ENCODE measurements at places on chromosomes 5 and 9.

DNA sequence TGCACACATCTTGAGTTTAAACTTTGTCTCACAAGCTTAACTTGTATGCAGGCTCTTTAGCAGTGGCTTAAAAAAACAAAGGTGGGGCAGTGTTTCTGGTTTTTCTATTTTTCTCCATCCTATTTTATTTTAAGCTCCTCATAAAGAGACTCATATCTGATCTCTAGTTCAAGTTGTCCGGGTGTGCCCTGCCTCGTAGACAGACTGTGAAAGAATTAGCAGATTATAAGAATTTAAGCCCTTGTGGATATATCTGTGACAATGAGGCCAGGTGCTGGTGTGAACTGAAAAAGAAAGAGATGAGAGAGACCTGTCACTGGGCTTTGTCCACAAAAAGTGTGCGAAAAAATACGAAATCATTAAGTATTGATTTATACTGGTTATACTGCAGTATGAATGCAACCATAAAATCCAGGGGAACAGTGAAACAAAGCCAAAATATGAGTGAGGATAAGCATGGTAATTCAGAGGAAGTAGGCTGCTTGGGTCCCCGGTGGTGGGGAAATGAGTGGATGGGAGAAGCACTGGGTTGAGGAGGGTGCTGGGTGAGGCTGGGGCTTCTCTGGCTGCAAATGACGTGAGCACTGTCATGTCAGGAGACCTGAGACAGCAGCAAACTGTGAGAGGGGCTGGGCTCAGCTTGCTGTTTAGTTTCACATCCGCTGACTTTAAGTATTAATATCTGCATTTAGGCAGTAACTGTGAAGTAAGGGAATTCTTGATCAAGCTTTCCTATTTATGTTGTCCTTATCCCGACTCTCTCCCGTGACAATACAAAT lies 179.7 kb upstream of the ANKRD55 start:
- DNase-seq: no peak

DNA sequence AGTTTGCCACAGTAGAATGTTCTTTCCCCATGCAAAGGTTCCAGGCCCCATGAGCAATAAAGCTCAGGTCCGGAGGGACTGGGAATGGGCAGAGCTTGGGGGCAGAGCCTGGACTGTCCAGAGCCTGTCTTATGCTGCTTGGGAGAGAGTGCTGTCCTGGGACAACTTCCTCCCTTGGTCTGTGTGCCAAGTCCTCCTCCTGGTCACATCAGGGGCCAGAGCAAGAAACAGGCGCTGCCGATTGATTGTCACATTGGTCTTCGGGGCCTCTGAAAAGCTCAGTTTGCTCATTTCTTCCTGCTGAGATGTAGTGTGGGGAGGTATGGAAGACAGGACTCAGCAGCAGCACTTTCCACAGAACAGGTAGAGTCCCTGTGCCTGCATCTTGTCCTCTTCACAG lies 54.0 kb upstream of the FCN1 start:
- no peak for DNase-seq

GRCh38 chr5:167305591-167306213 lies 985.7 kb upstream of the WWC1 start:
- DNase-seq: no peak

DNA sequence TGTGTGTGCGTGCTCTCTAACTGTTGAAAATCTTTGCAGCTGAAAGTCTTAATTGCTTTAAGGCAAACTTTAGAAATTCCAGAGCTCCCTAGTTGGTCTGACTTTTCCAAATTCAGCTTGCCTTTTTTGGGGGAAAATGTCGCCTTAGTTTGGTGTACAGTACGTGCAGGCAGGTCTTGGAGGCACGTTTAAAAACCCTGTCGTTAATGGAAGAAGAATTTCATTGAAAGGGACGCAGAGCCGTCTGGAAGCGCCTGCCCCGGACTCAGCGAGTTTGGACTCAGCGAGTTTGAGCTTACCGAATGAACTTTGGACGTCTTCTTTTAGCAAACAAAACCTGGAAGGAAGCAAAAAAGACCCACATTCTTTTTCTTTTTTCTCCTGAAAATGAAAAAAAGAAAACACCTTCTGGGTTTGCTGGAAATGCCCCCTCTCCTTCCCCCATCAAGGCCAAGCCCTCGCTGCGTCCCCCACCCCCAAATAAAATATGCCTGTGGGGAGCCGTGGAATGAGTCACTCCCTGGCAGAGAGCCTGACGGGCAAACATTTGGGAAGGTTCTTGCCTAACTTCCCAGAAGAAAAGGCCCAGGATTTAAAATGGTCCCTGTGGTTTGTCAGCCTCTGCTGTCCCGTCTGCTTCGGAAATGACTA lies 1.5 kb downstream of the NEK6 start:
- DNase-seq: no peak

- no peak for DNase-seq
Measured at GRCh38 chr5:32378966-32379365, 65.6 kb downstream of the ZFR start.

- no peak for DNase-seq
Measured at GRCh38 chr5:90518661-90519060, 10.7 kb downstream of the LYSMD3 start.

DNA sequence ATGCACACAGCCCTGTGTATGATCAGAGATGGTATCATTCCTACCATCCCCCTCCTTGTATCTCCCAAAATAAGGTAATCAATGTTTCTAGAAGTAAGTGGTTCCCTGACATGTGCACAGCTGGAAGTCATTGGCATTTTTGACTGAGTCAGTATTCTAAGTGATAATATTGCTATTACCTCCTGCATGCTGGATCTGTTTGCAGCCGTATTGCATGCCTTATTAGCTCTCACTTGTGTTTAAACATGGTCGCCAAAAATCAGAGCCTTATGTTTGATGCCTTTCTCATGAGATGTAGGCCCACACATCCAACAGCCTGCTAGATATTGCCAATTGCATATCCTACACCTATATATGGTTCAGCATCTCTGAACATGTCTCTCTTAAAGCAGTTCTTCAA lies 254.3 kb downstream of the CDH12 start:
- DNase-seq: no peak

DNA sequence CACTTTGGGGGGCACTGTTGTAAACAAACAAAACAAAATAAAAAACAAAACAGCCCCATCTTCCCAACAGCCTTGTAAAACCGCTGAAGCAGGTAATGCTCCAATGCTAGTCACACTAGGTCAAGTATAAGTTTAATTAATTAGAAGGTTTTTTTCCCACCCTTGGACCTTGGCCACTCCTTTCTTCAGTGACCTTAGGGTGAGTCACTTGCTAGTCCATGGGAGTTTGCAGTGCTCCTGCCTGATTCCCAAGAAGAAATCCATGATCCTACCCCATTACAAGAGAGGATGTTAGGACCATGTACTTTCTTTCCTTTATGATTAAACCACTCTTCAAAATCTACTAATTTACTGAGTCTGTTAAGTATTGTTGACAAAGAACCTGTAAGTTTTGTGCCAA lies 192.2 kb upstream of the CDKN2B start:
- DNase-seq: no peak

DNA sequence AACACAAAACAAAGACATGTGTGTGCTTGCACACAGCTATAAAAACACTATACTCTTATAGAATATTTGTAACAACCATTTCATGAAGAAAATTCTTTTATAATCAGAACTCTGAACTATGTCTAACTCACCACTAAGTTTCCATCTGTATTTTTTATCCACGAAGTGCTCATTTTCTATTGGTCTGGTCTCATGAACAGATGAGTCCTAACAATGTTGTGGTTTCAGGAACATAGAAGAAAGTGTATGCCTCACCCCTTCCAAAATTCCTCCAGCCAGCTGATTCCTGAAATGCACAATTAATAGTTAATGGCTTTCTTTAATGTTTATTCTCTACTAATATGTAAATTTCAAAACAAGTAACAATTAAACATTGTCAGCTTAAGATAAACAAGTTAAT lies 325.3 kb upstream of the GRAMD2B start:
- no peak for DNase-seq

- DNase-seq: no peak
Measured at GRCh38 chr9:105072476-105072875, 144.5 kb upstream of the ABCA1 start.

DNA sequence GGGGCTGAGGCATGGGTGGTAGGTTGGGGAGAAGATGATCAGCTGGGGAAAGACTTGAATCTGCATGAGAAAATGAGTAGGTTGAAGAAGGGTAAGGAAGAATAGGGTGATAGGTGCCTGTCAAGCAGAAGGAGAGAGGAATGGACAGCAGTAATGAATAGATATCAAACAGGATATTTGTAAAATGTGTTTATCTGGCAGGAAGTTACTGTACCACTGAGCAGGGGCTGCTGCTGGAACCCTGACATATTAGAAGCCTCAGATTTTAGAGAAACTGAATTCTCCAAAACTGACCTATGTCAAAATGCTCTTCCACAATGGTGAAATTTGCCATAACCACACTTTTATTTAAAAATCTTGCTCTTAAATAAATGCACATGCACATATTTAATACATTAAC lies 41.0 kb downstream of the CCDC192 start:
- no peak for DNase-seq

- DNase-seq: no peak
Measured at GRCh38 chr9:134625361-134626068, 16.1 kb upstream of the COL5A1 start.

GRCh38 chr5:41921874-41922273 lies 3.2 kb upstream of the FBXO4 start:
- no peak for DNase-seq

GRCh38 chr5:9502050-9502834 lies 43.6 kb downstream of the SEMA5A start:
- no peak for DNase-seq

- no peak for DNase-seq
Measured at GRCh38 chr5:143494162-143494561, 90.7 kb upstream of the NR3C1 start.

GRCh38 chr5:96159043-96159442 lies 197.4 kb upstream of the ELL2 start:
- no peak for DNase-seq

DNA sequence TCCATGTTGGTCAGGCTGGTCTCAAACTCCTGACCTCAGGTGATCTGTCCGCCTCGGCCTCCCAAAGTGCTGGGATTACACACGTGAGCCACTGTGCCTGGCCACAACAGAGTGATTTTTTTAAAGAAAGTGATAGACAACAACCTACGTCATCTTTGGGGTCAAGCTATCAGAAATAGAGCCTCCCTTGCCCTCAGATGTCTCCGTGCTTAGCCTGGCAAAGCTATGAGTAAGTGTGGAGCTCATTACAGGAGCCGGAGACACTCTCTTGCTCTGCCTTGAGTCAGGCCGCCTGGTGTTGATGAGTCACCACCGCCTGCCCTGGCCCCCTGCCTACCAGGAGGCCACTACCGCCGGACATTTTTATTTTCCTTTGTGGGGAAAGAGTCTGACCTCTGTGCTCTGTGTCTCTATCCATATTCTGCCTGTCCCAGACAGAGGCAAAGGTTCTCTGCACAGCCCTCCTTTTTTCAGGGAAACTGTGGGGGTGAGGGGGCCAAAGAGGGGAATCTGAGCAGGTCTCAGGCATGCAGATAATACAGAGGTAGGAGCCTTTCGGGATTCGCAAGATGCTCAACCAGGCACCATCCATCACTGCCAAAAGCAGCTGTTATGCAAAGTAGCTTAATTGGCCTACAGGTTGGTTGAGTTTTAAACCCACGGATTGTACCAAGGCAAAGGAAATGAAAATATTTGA lies 123.7 kb upstream of the CPEB4 start:
- no peak for DNase-seq

GRCh38 chr5:116358911-116359418 lies 215.7 kb downstream of the SEMA6A start:
- no peak for DNase-seq

- no peak for DNase-seq
Measured at GRCh38 chr9:133374612-133375115, 1.2 kb downstream of the SURF4 start.

- DNase-seq: no peak
Measured at GRCh38 chr9:71975833-71976232, 64.4 kb downstream of the C9orf85 start.

GRCh38 chr5:151483176-151483575 lies 35.8 kb downstream of the SLC36A1 start:
- no peak for DNase-seq

GRCh38 chr5:11946317-11946716 lies 42.1 kb upstream of the CTNND2 start:
- no peak for DNase-seq

GRCh38 chr5:128498844-128499455 lies 39.1 kb downstream of the FBN2 start:
- no peak for DNase-seq

DNA sequence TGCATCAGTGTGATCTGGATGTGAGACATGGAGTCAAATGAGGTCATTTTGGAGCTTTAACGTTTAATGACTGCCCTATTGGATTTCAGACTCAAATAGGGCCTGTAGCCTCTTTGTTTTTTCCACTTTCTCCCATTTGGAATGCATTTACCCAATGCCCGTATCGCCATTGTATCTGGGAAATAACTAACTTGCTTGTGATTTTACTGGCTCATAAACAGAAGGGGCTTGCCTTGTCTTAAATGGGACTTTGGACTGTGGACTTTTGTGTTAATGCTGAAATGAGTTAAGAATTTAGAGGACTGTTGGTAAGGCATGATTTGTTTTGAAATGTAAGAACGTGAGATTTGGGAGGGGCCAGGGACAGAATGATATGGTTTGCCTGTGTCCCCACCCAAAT lies 494.6 kb downstream of the CHSY3 start:
- DNase-seq: no peak

- no peak for DNase-seq
Measured at GRCh38 chr9:101923451-101923850, 185.0 kb upstream of the GRIN3A start.

GRCh38 chr9:92291577-92291976 lies 1.9 kb downstream of the IARS1 start:
- DNase-seq: no peak

DNA sequence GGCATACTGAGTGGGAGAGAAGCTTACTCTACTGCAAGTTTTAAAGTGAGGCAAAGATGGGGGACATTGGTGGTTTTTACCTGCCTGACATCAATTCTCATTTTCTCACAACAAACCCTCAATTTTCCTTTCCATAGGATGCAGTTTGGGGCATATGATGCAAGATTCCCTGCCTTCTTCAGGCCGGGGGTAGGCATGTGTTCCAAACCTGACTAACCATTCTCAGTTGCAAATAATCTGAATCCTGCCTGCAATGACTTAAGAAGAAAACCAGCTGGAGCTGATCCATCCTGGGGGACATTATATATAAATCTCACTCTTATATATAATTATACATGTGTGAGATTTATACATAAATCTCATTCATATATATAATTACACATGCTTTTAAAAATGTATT lies 223.6 kb upstream of the EFNA5 start:
- no peak for DNase-seq

DNA sequence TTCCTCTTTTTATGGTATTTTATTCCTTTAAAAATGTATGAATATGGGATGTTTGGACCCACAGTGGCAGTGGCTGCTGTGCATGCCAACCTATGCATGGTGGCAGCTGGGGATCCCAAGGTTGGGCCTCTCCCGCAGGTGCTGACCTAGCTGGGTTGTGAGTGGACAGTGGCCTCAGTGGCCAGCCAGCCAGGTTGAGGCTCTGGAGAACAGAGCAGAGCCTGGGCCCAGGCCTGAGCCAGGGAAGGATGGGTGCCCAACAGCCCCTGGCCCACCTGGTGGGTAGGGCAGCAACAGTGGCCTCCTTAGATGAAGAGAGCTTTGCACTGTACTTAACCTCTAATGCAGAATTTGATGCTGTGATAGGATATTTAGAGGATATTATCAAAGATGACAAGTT lies 624.8 kb downstream of the CHSY3 start:
- DNase-seq: no peak
